ENCODE measurements at places on chromosomes 12 and 14.

DNA sequence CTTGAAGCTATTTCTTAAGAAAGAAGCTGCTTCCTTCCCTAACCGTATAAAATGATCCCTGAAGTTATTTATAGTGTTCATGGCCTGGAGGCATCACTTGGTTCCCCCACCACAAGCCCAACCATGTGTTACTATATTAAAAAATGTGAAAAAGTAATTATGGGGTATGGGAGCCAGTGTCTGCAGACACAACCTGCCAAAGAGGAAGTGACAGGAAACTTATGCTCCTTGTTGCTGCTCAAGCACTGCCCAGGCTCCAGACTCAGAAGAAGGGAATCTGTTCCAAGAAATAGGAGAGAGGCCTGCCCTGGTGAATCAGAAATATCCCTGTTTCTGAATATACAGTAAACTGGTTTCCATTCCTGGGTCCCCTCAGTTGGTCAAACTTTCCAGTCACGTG lies 217.2 kb upstream of the BMP4 start:
- no peak for DNase-seq

GRCh38 chr12:123120452-123121166 lies 30.3 kb downstream of the PITPNM2 start:
- no peak for DNase-seq

GRCh38 chr12:23139026-23139425 lies 514.1 kb downstream of the ETNK1 start:
- no peak for DNase-seq

GRCh38 chr14:64476438-64476837 lies 11.1 kb downstream of the AKAP5 start:
- no peak for DNase-seq

GRCh38 chr14:94923786-94924185 lies 153.9 kb upstream of the GSC start:
- DNase-seq = no peak

DNA sequence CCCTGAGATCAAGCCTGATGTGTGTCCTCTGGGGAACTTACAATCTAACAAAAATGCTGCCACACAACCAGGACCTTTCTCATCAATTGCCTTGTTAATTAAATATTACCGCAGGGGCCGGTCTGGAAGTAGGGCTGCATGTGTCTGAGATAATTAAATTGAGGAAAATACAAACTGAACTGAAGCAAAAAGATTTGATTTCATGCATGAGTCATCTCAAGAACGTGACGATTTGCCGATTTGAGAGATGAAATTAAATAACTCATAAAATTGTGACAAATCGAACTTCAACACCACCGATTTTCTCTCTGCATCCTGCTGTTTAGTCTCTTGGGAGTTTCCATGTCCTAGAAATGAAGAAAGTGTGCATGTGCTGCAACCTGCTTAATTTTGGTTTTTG lies 94.6 kb upstream of the DAAM1 start:
- DNase-seq = no peak

DNA sequence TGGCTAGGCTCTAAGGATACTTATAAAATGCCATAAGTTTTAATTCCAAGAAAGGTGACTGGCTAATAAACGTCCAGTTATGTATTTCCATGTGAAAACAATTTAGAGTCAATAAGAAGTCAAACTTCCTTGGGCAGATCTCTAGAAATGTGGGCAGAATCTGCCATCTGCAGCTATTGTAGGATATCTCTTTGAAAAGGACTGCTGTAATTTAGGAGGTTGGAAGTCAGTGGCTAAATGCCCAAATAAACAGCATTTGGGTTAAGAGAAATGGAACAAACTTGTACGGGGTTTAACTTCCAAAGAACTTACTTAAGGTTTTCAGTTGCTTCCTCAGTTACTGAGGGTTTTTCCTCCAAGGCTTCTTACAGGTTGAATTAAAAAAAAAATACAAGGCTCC lies 121.6 kb downstream of the FIGNL2 start:
- DNase-seq = no peak

DNA sequence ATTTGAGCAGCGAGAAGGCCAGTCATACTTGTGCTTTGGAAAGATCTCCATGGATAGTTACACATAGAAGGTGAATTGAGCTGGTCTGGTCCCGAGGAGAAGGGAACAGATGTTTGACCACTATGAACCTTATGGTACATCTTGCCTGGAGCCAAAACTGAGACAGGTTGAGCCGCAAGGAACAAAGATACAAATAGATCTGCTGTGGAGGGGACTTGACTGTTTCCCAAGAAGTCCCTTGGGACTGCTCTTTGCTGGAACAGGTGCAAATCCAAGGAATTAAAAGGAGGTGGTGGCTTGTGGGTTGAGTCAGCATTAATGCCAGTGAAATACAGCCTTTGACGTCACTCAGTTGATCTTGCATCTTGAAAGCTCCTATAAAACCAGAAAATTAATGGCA lies 68.8 kb upstream of the PRIMA1 start:
- no peak for DNase-seq

DNA sequence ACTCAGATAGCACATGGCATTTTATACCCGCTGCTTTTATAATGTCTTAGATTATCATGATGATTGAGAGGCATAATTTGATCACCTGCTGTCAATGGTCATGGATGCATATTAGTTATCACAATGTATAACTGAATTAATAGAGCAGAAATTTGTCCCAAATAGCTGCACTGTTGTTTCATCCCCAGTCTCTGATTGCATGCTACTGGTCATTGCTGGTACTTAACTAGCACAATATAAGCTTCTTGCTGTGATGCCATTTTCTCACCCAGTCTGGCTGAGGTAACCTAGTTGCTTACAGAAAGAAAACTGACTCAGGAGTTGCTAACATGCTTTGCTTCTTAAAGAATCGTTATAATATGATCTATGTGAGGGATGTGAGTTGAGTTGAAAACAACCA lies 76.8 kb upstream of the PLEKHA5 start:
- DNase-seq = no peak

DNA sequence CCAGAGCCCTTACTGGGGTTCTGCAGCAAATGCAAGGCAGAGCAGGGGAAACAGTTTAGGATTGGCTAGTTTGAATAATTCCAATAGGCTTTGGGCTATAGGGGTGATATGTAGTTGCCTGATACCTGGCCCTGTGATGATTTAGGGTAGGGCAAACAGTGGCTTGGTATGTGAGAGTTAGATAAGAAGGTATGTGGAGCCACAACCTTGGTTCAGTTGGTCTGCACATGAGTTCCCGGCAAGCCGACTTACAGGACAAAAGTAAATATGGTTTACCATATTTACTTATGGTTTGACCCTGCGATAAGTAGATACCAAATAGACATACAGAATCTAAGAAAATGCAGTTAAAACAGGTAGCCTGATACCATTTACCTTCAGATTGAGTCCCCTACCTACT lies 8.3 kb upstream of the CAPRIN2 start:
- no peak for DNase-seq

DNA sequence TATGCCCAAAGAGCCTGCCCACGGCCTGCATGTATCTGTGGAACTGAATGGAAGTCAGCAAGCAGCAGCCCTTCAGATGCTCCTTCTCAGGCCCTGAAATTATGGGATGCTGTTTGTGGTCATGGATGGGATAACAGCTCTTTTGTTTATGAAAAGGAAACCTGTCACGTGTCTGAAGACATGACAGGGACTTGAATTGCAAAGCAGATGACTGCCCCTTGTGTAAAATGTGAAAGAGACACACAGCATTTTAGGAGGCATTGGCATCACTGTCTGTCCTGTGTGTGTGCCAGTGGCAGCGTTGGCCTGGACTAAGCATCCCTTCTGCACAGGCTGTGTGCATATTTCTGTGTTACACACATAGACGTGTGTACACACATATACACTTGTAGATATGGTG lies 192.1 kb downstream of the VRK1 start:
- DNase-seq = no peak

DNA sequence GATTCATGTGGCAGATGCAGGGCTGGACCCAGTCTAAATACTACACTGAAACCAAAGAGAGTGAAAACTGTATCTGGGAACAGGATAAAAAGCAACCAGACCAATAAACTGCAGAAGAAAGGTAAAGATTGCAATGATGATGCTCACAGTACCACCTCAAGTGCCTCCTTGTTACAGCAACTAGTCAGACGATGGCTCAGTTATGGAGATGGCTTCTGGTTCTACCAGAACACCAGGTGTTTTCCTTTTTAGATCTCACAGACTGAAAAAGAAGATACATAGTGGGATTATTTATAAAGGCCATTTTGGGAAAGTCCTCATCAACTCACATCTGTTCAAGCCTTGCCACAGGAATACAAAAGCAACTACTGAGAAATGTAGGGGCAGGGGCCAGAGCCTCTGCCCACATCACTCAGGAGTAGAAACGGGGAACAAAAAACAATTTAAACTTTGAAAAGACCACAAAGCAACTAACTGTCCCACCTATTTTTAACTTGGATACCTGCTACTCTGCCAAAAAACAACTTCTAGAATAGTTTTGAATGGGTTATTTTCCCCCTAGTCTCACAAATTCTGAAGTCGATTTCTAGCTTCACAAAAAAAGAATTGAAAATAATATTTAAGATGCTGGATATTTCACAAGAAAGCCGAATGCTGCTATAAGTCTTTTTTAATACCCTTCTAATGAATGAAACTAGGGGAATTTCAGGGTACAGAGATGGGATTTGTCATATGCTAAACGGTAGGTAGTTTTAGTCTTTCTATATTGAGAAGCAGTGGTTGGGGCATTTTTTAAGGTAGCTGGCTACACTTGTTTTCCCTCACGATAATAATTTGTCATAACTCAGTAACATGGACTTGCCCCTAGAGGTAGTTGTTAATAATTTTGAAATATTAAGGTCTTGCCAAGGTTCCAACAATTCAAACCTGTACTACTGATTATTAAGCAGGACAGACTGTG lies 197.2 kb upstream of the TMPO start:
- no peak for DNase-seq

DNA sequence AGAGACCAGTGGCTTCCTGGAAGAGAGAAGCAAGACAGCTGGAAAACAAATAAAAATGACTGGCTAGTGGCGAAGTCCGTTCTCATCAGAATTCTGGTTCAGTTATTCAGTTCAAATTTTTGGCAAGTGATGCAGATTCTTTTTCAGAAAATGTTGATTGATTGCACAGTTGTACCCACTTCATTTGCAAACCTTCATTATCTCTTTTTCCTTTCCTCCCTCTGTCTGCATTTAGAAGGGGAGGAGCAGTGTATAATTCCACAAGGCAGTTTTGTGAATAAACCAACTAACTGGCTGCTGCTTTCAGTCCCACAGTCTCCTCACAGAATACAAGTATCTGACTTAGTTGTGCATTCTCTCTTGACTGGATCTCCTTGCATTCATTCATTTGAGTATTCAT lies 417.5 kb downstream of the NPAS3 start:
- DNase-seq = no peak

DNA sequence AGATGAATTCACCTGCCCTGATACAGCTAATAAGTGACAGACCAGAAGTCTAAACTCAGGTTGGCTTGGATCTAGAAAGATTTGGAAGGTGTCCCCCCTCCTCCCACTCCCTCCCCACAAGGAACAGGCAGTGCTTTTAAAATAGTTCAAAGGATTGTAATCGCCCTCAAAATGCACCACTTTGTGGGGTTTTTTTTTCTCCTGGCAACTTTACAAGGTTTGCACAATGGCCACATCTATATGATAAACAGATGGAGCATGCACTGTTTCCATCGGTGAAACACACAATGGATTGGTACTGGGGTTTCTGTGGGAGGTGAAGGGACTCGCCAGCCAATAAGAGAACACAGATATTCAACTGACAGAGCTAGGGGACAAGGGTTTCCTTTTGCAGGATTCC lies 137.4 kb downstream of the LLPH start:
- no peak for DNase-seq
